H54 (cell line): ENCODE measurements at places on chromosomes 4 and X.

- DNase-seq = no peak
These were observed 67.5 kb downstream of the FBXW7 start for GRCh38 chr4:152468408-152468807.

DNA sequence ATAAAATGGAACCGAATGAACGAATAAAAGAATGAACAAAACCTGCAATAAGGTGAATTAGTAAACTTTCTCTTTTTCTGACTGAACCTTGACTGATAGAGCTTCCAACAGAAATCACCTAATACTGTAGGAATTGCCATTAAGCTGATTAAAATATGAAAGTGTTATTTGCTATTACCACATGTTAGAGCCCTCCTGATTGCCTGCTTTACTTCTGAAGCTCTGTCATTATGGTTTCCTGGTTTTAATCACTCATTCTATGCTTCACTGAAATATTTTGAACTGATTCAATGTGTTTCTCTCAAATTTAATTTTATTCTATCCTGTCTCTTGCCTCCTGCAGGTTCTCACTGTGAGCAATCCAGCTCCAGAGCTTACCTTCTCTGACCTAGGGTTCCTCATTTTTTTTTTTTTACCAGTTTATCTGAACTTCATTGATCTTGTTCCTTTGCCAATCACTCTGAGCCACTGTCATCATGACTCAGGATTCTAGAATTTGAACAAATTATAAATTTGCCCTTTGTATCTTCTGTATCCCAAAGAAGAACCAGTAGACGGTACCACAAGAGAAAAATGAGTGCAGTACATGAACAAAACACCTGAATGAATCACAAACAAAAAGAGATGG lies 48.1 kb upstream of the UGT2B15 start:
- no peak for DNase-seq

GRCh38 chr4:74006009-74006476 lies 7.6 kb upstream of the CXCL5 start:
- DNase-seq = no peak

DNA sequence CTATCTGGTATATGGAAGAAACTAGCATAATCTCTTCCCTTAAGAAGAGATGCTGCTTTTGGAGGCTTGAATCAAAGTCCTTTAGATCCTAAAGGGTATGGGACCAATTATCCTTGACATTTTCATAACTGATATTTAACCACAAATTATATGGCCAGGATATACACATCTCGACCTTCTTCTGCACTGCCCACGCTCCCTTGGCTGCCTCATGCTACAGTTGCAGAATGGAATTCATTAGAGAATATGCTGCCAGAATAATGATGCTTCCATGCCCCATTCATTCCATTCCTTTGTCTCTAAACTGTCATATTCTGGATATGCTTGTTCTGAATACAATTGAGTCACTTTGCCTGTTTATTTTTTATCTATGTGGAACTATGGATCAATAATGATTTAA lies 157.1 kb upstream of the PACRGL start:
- no peak for DNase-seq

- no peak for DNase-seq
These were observed 176.9 kb downstream of the SLIT2 start for GRCh38 chr4:20428436-20429160.

- DNase-seq = no peak
These were observed 23.9 kb upstream of the MXD4 start for GRCh38 chr4:2285613-2286381.

DNA sequence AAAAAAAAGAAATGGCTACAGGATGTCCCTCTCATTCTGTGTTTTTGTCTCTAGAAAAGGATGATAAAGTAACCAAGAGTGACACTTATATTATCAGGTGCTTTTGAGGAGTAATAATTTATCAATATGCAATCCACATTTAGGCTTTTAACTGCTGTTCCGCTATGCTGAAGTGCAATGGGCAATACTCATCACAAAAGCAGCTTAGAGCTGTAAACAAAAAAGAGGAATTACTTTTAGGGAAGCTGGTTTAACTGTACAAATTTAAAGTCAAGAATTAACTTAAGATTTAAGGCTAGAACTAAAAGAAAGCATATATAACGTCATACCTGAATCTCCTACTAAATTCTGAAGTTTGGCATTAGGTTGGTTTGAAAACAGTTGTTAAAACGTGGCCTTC lies 93.5 kb upstream of the DDX3X start:
- DNase-seq = no peak

GRCh38 chr4:183173580-183174526 lies 74.8 kb downstream of the WWC2 start:
- no peak for DNase-seq

- DNase-seq = no peak
These were observed 291.8 kb downstream of the LDB2 start for GRCh38 chr4:16606691-16607090.

GRCh38 chrX:71621603-71622002 lies 3.3 kb upstream of the CXCR3 start:
- DNase-seq = no peak

DNA sequence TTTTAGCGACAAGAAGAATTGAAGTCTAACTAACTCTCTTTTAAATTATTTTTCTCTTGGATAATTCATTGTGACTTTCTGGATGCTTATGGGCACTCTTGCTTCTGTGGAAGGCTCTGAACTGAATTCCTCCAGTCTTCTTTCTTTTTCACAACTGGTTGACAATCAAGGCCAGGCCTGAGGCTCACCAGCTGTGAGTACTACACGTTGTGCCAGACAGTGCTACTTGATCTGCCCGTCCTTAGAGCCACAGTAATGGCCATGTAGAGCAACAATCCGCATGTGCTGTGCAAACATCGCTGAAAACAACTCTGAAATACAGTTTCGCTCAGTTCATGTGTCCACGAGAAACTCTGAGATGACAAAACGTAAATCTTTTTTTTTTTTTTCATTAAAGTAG lies 1336.3 kb upstream of the AGA start:
- no peak for DNase-seq

DNA sequence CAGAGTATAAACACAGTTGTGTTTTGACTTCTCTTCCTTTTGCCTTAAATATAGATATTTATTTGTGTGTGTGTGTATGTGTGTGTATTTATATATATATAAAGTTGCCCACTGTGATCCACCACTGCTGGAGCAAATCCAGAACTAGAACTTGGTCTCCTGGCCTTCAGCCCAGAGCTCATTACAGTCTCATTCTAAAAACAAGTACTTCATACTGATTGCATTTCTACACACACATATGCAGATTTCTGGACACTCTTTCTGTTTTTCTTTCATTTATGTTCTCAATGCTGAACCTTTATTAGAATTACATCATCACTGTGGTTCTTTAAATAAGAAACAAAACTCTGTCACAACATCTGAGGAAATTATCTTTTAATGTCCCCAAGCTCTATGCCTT lies 381 bp downstream of the TXK start:
- DNase-seq = no peak

DNA sequence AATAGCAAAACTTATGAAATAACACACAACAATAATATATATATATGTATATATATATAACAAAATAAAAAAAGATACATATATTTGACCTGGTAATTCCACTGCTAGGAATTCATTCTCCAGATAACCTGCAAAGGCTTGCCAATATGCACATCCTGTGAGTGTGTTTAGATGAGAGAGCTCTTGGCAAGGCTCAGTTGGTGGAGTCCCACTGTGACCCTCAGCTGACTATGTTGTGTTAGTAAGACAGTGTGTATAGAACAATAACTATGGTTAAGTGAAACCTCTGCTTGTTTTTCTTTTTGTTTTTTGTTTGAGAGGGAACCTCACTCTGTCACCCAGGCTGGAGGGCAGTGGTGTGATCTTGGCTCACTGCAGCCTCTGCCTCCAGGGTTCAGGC lies 39.5 kb upstream of the RBMX start:
- DNase-seq = no peak

- no peak for DNase-seq
These were observed 195.7 kb upstream of the CASK start for GRCh38 chrX:42119076-42119475.

GRCh38 chr4:48976041-48976440 lies 10.0 kb upstream of the CWH43 start:
- no peak for DNase-seq

DNA sequence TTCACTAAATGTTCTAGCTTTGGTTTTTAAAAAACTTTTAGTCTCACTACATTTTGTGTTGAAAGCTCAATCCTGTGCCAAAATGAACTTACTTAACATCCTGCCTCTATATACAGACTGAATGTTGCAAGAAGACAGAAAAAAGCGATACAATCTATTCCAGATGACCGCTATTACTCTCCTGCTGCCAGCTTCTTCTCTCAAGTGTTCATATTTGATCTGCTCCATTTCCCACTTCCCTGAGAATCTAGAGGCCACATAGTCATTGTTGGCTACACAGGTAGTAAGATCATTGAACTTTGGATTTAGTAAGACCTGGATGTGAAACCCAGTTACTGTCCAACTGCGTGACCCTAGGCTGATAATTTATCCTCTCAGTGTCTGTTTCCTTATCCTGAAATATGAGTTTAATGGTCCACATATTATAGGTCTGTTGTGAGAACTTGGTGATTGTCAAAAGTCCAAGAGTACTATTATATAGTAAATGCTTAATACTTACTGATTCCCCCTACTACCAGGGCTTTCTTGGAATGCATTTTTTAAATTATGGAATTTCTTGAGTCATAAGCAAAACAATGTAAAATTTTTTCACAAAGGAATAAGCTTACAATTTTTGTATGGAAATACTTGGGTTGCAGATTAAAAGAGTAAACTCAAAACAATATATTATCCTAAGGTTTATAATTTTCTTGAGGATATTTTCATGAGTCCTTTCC lies 976.8 kb upstream of the ADGRL3 start:
- DNase-seq = no peak

DNA sequence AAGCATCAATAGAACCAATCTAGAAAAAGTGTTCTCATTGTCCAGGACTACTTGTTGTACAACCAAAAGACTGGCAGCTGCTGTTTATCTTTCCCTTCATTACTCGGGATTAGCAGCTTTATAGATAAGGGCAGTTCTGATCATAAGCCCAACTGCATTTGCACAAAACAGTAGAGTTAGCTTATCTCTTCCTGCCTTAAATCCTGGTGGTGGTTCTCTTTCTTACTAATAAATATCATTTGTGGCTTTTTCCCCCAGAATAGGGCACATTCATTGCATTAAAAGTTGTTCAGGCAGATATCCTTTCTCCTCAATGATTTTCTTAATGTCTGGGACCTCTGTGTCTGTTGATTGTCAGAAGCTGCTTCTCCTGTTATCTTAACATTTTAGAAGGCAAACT lies 20.2 kb upstream of the RRAGB start:
- DNase-seq = no peak

GRCh38 chr4:89681219-89681618 lies 155.7 kb downstream of the SNCA start:
- no peak for DNase-seq
